SK-MEL-5 (cell line): ENCODE measurements at places on chromosomes 4 and X. TPM values are rescaled to one million over a fixed set of nuclear protein-coding genes. Genes with fewer than 3 reads are reported as not detected.

Gene WWC2
- total RNA-seq = 10.8 and 12.7 TPM in 2 replicates

Gene AMOT
- total RNA-seq = 10.7 and 11.2 TPM in 2 replicates

Gene GPR143
- total RNA-seq = 207 and 215 TPM in 2 replicates

Gene PDGFRA
- total RNA-seq = 0.96 and 1.3 TPM in 2 replicates

Gene CTAG1B
- total RNA-seq = not detected in 2 replicates

Gene PDZD4
- total RNA-seq = 14.6 and 15.2 TPM in 2 replicates

Gene GLOD5
- not detected in 2 replicates for total RNA-seq

Gene BCOR
- 21.2 and 24.3 TPM in 2 replicates for total RNA-seq

Gene CYSLTR1
- not detected in 2 replicates for total RNA-seq

Gene AMTN
- not detected in 2 replicates for total RNA-seq

Gene HTATSF1
- total RNA-seq = 46.7 and 47.8 TPM in 2 replicates

Gene NDST4
- 0.08 and 0.29 TPM in 2 replicates for total RNA-seq

Gene RASL11B
- total RNA-seq = 0.05 and 0.32 TPM in 2 replicates

Gene ARHGAP36
- total RNA-seq = not detected in 2 replicates

Gene OTC
- total RNA-seq = not detected in 2 replicates

Gene THAP6
- 18.6 and 19.8 TPM in 2 replicates for total RNA-seq

Gene TLR10
- total RNA-seq = 0.08 TPM in 1 of 2 replicates, not detected in the other

Gene MAGEE2
- not detected in 2 replicates for total RNA-seq

Gene CTAG2
- 0.29 and 1.0 TPM in 2 replicates for total RNA-seq

Gene USP27X
- total RNA-seq = 7.1 and 7.8 TPM in 2 replicates

Gene NPY2R
- total RNA-seq = not detected in 2 replicates

Gene PRKG2
- not detected in 2 replicates for total RNA-seq

Gene FAM241A
- total RNA-seq = 0.51 and 0.74 TPM in 2 replicates

Gene PDLIM5
- 21.2 and 25.4 TPM in 2 replicates for total RNA-seq

Gene SSX2B
- not detected in 2 replicates for total RNA-seq

Gene CT45A6
- total RNA-seq = not detected in 2 replicates

Gene TMEM164
- total RNA-seq = 19.5 and 20.4 TPM in 2 replicates

Gene GUCY1A1
- 0.08 and 0.24 TPM in 2 replicates for total RNA-seq

Gene BOD1L1
- 23.7 and 30.2 TPM in 2 replicates for total RNA-seq

Gene TREX2
- total RNA-seq = 0.19 and 0.40 TPM in 2 replicates

Gene ZNF185
- total RNA-seq = 0.56 and 0.92 TPM in 2 replicates

Gene DDIT4L
- total RNA-seq = 0.53 and 0.55 TPM in 2 replicates
